Activated T-helper 1 cell treated with Interleukin-2 at 50 U/mL for 16 hours (primary cell): ENCODE measurements at places on chromosomes 12 and 14.

GRCh38 chr12:4068981-4069669, 195.9 kb upstream of the PARP11 start:
- DNase-seq: no peak

- no peak for DNase-seq
Observed at GRCh38 chr14:104140463-104141331, 2.3 kb downstream of the KIF26A start.

DNA sequence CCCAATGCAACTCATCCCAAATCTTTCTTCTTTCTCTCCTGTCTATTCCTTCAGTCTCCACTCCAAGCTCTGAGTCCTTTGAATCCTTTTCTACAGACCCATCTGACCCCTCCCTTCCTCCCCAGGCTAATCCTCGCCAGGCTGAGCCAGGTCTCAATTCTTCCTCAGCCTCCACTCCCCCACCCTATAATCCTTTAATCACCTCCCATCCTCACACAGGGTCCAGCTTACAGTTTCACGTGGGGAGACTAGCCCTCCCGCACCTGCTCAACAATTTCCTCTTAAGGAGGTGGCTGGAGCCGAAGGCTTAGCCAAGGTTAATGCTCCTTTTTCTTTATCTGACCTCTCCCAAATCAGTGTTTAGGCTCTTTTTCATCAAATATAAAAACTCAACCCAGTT, 63.8 kb downstream of the MOK start:
- DNase-seq: no peak

GRCh38 chr12:47819896-47820630, at the start of gene HDAC7:
Gene HDAC7 (minus strand): TSS chr12:47819903. CDS start chr12:47819785, 118 bp downstream.
- peak; percentile 56 for DNase-seq

DNA sequence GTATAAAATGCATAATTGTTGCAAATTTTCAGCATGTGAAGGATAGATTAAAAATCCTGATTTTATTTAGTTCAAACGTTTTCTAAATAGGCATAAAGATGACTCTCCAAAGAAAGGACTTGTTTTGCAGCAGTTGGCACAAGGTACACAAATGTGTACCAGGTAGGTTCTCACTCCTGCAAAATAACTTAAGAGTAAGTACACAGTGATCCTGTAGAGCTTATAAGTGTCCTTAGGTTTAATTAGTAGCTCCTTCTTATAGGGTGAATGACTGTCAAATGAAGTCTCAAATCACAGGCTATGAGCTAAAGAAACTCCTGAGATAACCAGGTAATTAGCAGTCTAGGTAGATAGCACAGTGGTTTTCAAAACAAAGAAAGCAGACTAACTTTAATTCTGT, 330.6 kb upstream of the MDGA2 start:
- DNase-seq: no peak

DNA sequence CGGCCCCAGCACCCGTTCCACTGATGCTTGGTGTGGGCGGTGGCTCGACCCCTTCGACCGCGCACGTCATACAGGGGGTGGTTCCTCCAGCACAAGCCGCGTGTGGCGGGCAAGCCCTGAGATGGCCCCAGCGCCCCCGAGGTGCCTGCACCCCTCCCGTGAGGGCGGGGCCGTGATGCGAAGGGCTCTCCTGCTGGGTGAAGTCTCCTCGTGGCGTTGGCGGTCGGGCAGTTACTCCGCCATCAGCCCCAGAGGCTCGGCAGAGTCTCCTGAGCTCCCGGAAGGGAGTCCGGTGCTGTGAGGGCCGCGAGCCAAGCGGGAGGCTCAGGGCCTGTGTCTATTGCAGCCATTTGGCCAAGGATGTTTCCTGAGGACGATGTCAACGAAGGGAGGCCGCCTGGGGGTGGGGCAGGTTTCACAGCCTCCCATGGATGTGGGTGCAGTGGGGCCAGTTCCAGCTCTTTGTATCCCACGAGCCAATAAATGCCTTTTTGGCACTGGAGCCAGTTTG, 78.1 kb upstream of the GALNT9 start:
- DNase-seq: no peak

- no peak for DNase-seq
Observed at GRCh38 chr12:72313806-72314205, 41.6 kb downstream of the TRHDE start.

DNA sequence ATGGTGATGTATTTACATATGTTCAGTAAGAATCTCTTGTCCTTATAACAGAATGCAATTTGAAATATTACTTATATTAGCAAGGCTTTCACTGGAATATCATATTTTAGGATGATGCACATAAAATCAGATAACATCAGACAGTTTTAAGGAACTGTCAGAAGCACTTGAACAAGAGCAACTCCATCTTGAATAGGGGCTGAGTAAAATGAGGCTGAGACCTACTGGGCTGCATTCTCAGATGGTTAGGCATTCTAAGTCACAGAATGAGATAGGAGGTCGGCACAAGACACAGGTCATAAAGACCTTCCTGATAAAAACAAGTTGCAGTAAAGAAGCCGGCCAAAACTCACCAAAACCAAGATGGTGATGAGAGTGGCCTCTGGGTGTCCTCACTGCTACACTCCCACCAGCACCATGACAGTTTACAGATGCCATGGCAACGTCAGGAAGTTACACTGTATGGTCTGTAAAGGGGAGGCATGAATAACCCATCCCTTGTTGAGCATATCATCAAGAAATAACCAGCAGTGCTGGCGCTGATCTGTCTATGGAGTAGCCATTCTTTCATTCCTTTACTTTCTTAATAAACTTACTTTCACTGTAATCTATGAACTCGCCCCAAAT, 27.6 kb upstream of the ETV6 start:
- DNase-seq: no peak

- no peak for DNase-seq
Observed at GRCh38 chr14:61438036-61438435, 116.7 kb downstream of the PRKCH start.

- DNase-seq: no peak
Observed at GRCh38 chr12:3931776-3932175, 58.6 kb upstream of the PARP11 start.

DNA sequence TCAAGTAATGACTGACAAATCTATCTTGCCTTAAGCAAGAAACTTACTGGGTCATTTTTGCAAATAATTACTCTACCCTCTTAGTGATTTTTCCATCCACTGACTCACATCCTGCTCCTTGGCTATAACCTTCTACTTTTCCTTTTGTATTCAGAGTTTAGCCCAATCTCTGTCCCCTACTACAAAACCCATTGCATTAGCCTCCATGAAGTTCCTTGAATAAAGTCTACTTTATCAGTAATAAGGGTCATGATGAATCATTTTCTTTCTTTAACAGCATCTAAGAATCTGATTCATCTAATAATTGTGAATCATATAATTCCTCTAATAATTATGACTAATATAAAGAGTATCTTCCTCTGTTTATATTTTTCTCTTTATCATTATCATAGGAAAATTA, 132.6 kb downstream of the NTS start:
- DNase-seq: no peak

DNA sequence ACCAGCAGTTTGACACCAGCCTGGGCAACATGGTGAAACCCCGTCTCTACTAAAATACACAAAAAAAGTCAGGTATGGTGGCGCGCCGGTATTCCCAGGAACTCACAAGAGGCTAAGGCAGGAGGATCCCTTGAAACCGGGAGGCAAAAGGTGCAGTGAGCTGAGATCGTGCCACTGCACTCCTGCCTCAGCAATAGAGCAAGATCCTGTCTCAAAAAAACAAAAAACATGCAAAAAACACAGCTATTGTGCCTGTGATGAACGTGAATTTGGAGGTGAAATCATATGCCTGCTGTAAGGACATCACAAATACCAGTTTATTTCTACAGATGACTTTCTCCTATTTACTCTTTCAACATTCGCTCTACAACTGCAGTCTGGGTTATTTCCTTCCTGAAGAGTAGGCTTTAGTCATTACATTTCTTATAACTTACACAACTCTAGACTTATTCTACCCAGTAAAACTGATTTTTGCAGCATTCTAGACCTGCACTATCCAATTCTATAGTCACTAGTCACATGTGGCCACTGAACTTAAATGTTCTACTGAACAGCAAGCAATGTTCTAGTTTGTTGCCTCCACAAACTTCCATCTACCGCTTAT, 48.3 kb downstream of the HNRNPC start:
- DNase-seq: no peak

DNA sequence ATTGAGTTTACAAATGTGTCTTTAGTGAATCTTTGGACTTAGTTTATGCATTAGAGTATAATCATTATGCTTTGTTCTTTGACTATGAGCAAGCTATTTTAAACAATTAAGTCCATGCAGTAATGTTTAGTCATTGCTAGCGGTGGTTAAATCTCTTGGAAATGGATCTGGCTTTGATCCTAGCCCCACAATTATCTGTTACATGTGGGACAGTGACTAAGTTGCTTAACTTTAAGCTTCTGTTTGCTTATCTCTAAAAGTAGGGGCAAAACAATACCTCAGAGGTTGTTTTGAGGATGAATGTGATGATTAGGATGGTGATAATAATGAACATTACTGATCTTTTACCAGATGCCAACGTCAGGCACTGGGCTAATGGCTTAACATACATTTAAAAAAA, 124.2 kb downstream of the NPAS3 start:
- no peak for DNase-seq

- DNase-seq: no peak
Observed at GRCh38 chr12:92562063-92562734, 140.6 kb upstream of the PLEKHG7 start.

- DNase-seq: no peak
Observed at GRCh38 chr12:19437996-19438395, 1.3 kb upstream of the AEBP2 start.

DNA sequence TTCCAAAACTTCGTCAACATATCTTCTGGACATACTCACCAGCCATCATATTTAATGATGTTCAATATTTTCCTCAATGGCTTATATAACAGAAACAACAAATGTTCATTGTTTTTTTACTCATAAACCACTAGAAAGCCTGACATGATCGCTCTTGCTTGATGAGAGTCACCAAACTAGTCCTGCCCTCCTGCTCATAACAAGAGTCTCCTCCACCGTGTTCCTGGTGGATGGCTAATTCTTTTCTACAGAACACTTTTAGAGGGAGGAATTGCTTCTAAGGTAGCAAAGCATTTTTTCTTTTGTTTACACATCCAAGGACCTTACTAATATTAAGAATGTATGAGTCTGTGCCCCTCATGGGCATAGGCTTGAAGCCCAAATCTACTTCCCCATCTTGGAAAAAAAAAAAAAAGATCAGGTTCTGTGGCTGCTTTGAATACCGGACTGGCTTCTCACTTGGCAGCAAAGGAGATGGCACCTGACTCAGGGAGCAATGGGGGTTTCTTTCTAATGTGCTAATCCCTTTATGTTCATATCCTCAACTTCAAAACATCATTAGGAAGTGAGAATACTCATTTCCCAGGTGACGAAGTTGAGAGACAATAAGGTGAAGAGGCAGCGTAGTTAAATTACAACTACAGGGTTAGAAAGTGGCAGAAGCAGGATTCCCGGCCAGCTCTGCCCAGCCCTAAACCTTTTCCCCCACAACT, 188.8 kb downstream of the EPS8 start:
- no peak for DNase-seq

GRCh38 chr12:71876137-71876799, 36.7 kb downstream of the TBC1D15 start:
- DNase-seq: no peak

GRCh38 chr12:92602476-92602875, 100.3 kb upstream of the PLEKHG7 start:
- no peak for DNase-seq

DNA sequence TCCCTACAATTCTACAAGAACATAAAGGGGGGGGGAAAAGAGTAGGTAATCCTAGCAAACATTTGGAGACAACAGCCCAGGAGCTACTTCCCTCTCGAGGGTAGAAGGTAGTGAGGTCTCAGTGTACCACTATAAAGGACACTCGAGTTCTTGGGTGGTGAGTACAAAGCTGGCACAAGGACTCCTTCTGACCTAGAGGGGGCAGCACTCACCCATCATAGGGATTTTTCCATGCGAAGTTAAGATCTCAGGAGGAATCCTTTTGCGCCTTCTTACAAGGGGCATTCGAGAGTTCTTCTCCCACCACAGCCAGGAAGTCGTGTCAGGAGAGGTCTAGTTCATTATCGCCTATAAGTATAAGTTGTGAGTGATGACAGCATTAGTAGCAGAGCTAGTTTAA, 200.2 kb upstream of the RBM19 start:
- DNase-seq: no peak

DNA sequence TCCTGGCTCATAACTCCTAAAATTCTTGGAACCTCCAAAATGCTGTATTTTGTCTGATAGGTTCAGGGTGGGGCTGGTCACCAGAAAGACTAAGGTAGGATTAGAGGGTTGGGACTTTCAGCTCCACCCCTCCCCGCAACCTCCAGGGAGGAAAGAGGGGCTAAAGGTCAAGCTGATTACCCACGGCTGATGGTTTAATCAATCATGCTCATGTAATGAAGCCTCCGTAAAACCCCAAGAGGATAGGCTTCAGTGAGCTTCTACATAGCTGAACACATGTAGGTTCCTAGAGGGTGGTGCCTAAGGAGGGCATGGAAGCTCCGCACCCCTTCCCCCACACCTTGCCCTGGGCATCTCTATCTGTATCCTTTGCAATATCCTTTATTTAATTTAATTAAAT, 60.0 kb downstream of the DGLUCY start:
- no peak for DNase-seq

- DNase-seq: no peak
Observed at GRCh38 chr14:92653162-92653651, 95.2 kb downstream of the LGMN start.

- no peak for DNase-seq
Observed at GRCh38 chr12:13099066-13099843, 4.2 kb downstream of the GSG1 start.

DNA sequence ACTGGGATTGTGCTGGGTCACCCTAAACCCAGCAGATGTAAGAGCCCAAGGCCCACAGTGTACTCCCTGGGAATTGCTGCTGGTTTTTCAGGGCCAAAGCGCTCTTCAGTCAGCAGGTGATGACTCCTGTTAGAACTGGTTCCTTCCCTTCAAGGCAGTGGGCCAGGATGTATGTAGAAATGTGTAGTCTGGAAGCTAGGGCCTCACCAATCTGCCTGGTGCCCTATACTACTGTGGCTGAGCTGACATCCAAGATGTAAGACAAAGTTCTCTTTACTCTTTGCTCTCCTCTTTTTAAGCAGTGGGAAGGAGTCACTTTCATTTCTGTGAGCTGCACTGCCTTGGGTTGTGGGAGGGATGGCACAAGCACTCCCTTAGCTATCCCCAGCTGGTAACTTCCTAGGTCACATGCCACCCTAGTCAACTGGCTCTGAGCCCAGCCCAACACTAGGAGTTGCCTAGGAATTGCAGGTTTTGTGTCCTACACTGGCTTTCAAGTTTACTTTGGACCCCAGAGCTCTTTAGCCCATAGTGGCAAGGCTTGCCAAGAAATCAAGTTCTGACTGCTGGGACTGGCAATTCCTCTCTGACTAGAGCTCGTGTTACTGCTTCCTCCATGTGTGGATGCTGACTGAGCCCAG, 249.2 kb downstream of the C12orf50 start:
- DNase-seq: no peak

GRCh38 chr12:51661199-51661598, 70.2 kb downstream of the SCN8A start:
- no peak for DNase-seq
